ENCODE measurements at places on chromosomes 1 and 21. TPM values are rescaled to one million over a fixed set of nuclear protein-coding genes. Genes with fewer than 3 reads are reported as not detected.

GRCh38 chr1:17108786-17109185, 10.5 kb downstream of the PADI2 start:
- no peak for DNase-seq

DNA sequence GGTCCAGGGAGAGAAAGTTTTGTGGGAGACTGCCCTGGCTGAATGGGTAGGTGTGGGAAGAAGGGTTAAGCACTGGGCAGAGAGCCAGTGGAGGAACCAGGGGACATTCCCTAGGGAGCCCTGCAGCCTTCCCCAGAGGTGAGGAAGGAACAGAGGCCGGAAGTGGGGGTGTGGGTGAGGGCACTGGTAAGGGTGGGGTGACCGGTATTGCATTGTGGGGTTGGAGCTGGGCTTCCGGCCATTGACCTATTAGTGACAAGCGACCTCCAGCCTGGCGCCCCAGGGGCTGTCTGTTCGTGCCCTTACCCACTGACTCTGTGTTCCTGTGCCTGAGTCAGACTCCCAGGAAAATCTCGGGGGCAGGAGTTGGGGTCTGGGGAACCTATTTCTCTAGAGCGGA, 3.5 kb upstream of the TSPAN1 start:
- DNase-seq: no peak

DNA sequence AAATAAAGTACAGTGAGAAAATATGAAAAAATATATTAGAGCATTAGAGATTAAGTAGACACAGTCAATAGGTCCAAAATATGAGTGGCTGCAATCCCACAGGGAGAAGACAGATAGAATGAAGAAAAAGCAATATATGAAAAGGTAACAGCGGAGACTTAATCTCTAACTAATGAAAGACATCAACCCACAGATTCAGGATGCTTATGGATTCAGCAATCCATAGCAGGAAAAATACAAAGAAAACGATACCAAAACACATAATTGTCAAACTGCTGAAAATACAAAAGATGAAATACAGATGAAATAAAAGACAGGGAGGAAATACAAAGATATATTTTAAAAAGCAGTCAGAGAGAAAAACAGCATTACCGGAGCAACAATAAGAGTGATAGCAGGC, 56.7 kb upstream of the SLFNL1 start:
- no peak for DNase-seq

GRCh38 chr1:43932786-43933385, 715 bp upstream of the ARTN start:
- no peak for DNase-seq

GRCh38 chr1:175540896-175541645, 202.3 kb downstream of the TNR start:
- no peak for DNase-seq

- no peak for DNase-seq
Observed at GRCh38 chr1:2605509-2606395, 19.2 kb downstream of the PRXL2B start.

GRCh38 chr1:44587796-44588460, 86.4 kb downstream of the TMEM53 start:
- no peak for DNase-seq

GRCh38 chr1:55714230-55714629, 499.1 kb upstream of the USP24 start:
- DNase-seq: no peak

GRCh38 chr1:90925928-90926869, 95.6 kb downstream of the ZNF644 start:
- peak; percentile 67 for DNase-seq

GRCh38 chr1:10960411-10961299, 51.8 kb upstream of the TARDBP start:
- DNase-seq: peak; percentile 74

- DNase-seq: no peak
Observed at GRCh38 chr1:71043065-71043464, 4.6 kb downstream of the PTGER3 start.

GRCh38 chr1:168243636-168244212, 17.9 kb downstream of the SFT2D2 start:
- DNase-seq: no peak

GRCh38 chr1:24939675-24940193, 9.7 kb upstream of the RUNX3 start:
- DNase-seq: no peak

- peak; percentile 57 for DNase-seq
Observed at GRCh38 chr1:39110325-39110851, 84.2 kb downstream of the NDUFS5 start.

DNA sequence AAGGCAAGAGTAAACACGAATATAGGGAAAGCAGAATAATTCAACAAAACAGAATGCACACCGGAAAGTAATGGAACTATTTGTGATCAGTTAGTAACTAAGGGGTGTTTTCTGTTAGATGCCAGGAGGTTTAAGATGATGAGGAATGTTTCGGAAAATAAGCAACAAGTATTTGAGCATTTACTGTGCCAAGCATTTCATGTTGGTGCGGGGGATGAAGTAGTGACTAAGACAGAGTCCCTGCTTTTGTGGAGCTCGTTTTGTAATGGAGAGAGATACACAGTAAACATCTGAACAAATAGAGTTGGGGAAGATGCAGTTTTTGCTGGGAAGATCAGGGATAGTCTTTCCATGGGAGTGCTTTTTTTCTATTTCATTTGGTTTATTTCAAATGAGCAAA, 78.7 kb downstream of the DYRK1A start:
- peak; percentile 22 for DNase-seq

DNA sequence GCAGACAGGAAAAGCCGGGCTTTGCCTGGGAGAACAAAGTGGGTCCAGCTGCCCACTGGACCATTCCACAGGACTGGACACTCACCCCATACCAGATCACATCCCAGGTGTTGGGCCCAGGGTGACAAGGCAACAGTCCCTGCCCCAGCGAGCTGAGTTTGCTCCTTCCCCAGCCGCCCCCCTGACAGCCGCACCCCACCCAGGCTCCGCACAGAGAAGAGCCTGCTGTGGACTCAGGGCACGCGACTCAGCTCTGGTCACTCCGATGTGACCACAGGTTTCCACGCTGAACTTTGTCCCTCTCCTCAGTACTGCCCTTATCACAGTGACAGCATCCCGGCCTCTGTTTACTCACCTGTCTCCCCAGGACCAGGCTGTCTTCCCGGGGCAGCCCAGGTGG, 1.2 kb downstream of the BMP8B start:
- no peak for DNase-seq

GRCh38 chr1:76659171-76659940, 207.9 kb upstream of the ST6GALNAC5 start:
- peak; percentile 50 for DNase-seq

GRCh38 chr1:184376369-184376768, 10.5 kb upstream of the C1orf21 start:
- DNase-seq: no peak

DNA sequence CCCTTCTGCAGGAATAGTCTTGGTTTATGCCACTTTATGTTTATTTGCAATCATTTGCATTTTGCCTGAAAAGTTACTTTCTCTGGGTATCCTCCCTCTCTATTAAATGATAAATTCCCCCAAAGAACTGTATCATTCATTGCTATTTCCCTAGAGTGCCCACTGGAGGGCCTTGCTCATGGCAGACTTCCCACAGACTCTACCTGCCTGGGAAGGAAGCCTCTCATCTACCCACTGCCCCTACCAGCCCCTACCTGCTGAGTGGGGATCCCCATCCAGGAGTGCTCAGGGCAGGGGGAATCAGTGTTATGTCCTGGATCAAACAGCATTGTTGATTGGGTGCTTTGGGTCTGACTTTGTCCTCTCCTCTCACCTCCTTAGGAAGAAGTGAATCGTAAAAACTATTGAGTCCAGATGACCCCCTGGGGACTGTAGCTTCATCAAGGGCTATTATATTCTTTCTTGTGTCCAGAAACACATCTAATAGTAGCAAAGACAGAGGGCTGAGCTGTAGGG, 6.8 kb upstream of the LRRN2 start:
- DNase-seq: no peak

DNA sequence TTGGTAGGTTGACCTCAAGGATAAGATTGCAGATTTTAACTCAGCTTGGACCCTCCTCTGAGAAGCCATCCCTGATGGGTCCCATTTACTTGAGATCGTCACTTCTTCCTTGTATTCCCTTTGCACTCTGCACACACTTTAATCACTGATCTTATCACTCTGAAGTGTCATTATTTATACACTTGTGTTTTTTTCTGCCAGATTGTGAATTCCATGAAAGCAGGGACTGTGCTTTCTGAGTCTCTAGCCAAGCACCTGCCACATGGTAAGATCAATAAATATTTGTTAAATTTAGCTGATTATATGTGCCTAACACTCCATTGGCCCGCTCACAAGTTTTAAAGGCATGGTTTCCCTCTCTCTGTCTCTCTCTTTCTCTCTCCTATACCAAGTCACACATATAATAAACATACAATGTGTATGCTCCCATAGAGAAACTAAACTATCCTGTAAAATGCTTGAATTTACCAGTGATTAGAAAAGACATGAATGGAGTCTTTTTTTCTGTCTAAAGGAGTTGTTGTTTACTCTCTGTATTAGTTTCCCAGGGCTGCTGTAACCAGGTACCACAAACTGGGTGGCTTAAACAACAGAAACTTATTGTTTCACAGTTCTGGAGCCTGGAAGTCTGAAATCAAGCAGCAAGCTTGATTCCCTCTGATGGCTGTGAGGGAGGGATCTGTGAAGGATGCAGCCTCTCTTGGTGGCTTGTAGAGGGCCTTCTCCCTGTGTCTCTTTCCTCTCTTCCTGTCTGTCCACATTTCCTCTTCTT, 105.2 kb upstream of the GADD45A start:
- no peak for DNase-seq

DNA sequence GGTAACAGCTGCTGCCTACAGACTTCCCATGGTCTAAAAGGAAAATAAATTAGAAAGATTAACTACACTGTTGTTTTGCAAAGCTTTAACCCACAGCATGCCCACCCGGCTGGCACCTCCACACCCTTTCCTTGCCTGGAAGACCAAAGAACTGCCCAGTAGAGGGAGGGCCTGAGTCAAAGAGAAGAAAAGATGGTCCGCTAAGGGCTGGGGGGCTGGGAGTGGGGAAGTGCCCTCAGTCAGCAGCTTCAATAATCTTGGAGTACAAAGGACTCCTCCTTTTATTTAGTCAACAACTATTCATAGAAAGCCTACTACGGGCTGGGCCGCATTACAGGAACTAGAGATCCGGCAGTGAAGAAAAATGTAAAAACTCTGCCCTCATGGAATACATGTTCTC, 40.6 kb downstream of the ERI3 start:
- DNase-seq: peak; percentile 11

GRCh38 chr1:248622570-248623001, 12.3 kb downstream of the OR2T11 start:
- DNase-seq: peak; percentile 33

- DNase-seq: no peak
Observed at GRCh38 chr1:160222546-160222945, 17.4 kb downstream of the PEA15 start.

GRCh38 chr1:29684141-29684540, 447.8 kb downstream of the PTPRU start:
- DNase-seq: no peak

SH2D2A gene
- total RNA-seq: not detected

FAM43B gene
- total RNA-seq: 0.08 TPM

PEAR1 gene
- 0.05 TPM for total RNA-seq

TTC13 gene
- 37.8 TPM for total RNA-seq

HOOK1 gene
- not detected for total RNA-seq

KRTAP13-2 gene
- total RNA-seq: not detected

CDA gene
- total RNA-seq: 0.16 TPM

ANGPTL3 gene
- not detected for total RNA-seq

KCNAB2 gene
- total RNA-seq: 1.8 TPM

ESRRG gene
- 0.16 TPM for total RNA-seq

CFAP74 gene
- total RNA-seq: not detected

AKT3 gene
- 10.4 TPM for total RNA-seq

C1orf56 gene
- total RNA-seq: 5.4 TPM

HIPK1 gene
- 71.9 TPM for total RNA-seq

RBP7 gene
- total RNA-seq: not detected

LCE3D gene
- not detected for total RNA-seq

S100A8 gene
- total RNA-seq: not detected

GPR37L1 gene
- not detected for total RNA-seq

OLFML2B gene
- 216 TPM for total RNA-seq

CRABP2 gene
- total RNA-seq: 5.3 TPM

SLC45A1 gene
- total RNA-seq: 0.70 TPM

AMIGO1 gene
- total RNA-seq: 0.37 TPM

MACO1 gene
- total RNA-seq: 27.7 TPM
